Cardiac fibroblast (primary cell): ENCODE measurements at places on chromosomes 3 and 15.

GRCh38 chr3:128787256-128788253 is 61.6 kb downstream of the RAB7A start:
- peak; percentile 91 for DNase-seq

DNA sequence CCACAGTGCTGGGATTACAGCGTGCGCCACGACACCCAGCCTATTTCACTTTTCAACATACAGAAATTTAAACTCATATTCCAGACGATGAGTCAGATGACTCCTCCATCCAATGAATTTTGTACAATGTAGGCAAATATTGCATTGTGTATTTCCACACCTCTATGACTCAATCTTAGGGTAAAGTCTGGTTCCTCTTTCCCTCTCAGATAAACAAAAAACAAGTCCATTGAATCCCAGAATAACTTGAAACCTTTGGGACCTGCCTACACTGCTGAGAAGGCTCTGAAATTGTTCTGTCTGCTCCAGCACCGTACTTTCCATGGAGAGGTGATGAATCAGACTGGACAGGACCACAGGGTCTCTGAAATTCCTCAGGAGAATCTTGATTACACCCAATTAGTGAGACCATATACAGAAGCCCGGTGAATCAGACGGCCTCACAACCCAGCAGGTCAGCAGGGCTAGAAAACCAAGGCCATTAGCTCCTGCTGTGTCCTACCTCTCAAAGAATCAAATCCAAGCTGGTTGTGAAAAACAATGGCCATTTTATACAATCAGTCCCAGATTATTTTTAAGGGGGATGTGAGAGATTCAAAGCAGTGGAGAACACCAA is 112.6 kb downstream of the ERC2 start:
- DNase-seq, result peak; percentile 49

- peak; percentile 13 for DNase-seq
Observed at GRCh38 chr3:127484601-127485388, 105.7 kb downstream of the TPRA1 start.

DNA sequence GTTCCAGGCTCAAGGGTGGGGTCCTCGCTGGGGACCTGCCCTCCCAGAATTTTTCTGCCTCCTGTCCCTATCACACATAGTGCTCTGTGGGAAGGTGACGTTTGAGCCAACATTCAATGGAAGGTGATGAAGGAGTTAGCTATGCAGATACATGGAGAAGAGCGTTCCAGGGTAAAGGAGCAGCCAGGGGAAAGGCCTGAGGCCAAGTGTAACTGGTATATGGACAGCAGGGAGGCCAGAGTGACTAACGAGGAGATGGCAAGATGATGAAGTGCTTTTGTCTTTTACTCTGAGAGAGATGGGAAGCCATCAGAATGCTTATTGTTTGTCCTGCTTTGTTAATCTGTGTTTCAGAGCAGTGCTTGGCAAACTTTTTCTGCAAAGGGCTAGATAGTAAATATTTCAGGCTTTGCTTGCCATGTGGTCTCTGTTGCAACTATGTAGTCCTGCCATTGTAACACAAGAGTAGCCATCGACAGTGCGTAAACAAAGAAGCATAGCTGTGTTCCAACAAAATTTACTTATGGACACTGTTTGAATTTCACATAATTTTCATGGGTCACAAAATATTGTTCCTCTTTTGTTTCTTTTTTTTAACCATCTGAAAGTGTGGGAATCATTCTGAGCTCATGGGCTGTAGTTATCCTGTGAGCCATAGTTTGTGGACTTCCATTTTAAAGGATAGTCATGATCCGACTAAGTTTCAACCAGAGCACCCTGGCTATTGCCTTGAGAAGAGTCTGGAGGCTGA is 25.8 kb upstream of the PIAS1 start:
- no peak for DNase-seq

DNA sequence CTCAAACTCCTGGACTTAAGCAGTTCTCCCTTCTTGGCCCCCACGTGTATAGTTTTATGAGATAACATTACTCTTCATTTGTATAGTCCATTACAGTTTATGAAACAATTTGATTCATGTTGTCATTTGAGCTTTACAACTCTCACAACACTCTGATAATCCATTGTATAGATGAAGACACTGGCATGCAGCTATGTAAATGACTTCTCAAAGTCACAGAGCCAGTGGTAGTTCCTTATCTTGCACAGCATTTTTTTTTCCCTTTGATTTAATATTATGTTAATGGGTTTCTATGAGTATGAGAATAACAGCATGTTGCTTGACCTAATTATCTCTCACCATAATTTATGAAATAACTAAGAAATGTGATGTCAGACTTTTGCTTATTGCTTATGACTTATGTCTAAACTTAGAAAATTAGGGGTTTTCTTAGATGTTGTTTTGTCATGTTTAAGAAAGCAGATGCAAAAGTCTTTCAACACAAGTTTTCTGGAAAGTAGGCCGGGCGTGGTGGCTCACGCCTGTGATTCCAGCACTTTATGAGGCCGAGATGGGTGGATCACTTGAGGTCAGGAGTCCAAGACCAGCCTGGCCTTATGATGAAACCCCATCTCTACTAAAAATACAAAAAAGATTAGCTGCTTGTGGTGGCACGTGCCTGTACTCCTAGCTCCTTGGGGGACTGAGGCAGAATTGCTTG is 13.3 kb downstream of the VPS8 start:
- DNase-seq, result no peak

DNA sequence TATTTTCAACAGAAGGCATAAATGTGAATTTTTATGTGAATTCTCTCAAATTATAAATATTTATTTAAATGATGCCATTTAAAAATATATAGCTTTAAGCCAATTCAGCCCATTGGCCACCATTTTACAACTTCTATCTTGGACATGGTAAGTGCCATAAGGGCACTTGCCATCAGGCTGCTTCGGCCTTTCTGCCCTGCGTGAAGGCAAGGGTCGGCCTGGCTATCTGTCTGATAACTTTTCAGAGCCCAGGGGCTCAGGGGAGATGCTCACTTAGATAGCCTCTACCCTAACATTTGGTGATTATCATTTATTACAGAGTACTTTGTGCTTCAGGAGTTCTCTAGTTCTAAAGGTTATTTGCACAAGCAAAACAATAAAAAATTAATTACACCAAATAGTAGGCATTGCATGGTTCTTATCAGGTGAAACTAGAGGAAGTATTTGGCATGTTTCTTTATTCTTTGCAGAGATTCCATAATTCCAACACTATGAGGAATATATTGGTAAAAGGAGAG is 62.4 kb upstream of the MBNL1 start:
- no peak for DNase-seq

DNA sequence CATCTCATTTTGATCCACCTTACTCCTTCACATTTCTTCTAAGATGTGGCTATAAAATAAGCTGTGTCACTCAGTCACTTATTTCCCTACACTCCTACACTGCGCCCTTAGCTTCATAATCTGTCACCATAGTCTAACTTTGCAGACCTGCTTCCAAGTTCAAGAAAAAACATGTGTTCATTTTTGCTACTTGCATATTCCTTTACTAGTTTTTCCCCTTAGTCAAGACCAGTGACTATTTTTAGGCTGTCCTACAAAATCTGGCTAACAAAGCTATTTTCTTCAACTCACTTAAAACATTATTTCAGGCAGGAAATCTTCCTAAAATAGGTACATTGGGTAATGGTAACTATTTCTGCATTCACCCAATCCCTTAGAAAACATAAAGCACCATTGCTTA is 272.5 kb downstream of the TBC1D5 start:
- DNase-seq, result no peak

- DNase-seq, result no peak
Observed at GRCh38 chr3:9041626-9042025, 78.4 kb upstream of the RAD18 start.

DNA sequence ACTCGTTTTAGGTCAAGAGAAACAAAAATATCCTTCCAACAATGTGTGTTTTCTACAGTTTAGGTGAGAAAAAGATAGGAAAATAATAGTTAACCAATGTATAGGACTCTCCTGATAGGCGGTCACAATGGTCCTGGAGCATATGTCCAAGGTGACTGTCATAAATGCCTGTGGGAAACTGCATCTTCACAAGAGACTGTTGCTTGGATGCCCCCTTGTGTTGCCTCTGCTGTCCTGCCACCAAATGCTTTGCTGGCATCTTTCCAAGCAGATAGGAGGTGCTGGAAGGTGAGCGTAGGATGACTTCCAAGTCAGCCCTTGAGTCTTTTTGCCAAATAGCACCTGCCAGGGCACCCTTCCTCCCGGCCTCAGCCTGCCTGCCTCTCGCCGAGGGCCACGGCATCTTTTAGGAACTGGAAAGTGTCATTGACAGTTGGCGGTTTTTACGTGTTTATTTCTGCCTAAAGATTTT is 24.1 kb upstream of the SACM1L start:
- DNase-seq, result peak; percentile 39

DNA sequence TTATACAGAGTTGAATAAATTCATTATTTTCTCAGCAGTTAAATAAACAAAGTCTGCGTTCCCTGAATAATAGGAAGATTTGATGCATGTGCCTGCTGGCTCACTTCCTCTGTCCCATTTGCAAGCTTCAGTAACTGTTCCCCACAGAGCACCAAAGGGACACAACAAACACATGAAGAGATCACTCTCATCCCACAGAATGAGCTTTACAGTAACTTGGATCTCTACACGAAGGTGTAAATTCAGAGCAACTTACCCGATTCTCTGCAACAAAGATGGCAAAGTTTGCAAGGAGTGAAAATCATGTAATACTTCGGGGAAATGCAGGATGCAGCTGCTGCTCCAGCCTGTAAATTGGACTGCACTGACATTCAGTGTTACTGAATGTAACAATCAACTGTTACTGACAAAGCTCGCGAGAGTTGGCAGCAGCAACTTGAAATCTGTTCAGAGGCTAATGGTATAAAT is at the start of gene BCHE:
BCHE (minus strand) TSS at position 366 of the 468 bp plus-strand sequence. CDS start 6,390 bp downstream, outside the sequence.
- peak; percentile 75 for DNase-seq

DNA sequence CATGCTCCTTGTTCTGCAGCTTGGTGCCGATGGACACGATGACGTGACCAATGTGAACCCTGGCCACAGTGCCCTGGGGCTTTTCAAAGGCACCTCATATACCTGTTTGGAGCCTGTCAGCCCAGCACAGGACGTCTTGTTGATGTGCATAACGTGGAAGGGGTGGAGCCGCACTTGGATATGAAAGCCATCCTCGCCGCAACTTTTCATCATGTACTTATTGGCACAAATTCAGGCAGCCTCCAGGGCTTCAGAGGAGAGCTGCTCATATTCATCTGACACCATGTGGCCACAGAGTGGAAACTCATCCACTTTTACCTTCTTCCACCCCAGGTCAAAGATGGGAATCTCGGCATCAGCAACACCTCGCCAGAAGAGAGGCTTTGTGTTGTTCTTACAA is 24.7 kb downstream of the POPDC2 start:
- no peak for DNase-seq

GRCh38 chr3:58776231-58776630 is 109.7 kb upstream of the FAM3D start:
- no peak for DNase-seq

GRCh38 chr3:12585970-12586369 is 29.1 kb downstream of the MKRN2 start:
- no peak for DNase-seq

GRCh38 chr15:78306176-78306774 is 6.9 kb upstream of the SKIC8 start:
- DNase-seq, result peak; percentile 85

- peak; percentile 84 for DNase-seq
Observed at GRCh38 chr15:64883997-64884511, 27.6 kb upstream of the ANKDD1A start.

- DNase-seq, result no peak
Observed at GRCh38 chr15:45101749-45102148, 12.2 kb downstream of the DUOX2 start.

DNA sequence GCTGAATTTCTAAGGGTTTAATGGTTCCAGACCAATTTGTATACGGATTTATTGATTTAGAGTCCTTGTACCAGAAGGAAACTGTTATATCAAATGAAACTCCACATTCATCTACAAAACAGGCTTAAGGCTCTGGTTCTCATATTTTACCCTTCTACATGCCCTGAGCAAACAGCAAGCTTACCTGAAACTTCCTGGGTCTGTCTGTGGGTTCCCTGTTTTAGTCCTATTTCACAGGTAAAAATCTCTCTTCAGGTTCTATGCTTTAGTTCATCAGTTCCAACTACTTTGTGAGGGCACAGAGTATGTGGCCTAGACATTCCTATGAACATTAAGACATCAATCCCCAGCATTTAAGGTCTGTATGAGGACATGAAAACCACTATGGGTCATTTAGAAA is 57.7 kb downstream of the RFX7 start:
- DNase-seq, result no peak

DNA sequence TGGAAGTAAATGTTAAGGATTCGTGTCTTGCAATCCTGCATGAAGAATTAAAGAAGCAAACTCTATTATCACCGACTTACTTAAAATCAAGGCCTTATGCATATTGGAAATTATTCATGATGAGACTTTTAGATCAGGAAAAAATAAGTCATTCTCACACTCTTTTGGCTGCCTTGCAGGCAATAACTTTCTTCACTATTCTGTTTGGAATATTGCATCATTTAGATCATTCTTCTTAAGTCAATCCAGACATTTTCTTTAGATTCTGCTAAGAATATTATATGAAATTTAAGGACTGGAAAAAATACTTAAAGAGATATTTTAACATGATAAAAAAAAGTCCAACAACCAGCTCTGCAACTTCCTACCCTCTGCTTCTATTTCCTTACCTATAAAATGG is 245.4 kb downstream of the LRRN1 start:
- DNase-seq, result no peak

GRCh38 chr15:79090487-79091203 is at the start of gene RASGRF1:
RASGRF1 (minus strand) TSS chr15:79090780; CDS start chr15:79090498, 282 bp downstream.
- DNase-seq, result no peak

- no peak for DNase-seq
Observed at GRCh38 chr15:89088605-89089315, 504 bp downstream of the ABHD2 start.

DNA sequence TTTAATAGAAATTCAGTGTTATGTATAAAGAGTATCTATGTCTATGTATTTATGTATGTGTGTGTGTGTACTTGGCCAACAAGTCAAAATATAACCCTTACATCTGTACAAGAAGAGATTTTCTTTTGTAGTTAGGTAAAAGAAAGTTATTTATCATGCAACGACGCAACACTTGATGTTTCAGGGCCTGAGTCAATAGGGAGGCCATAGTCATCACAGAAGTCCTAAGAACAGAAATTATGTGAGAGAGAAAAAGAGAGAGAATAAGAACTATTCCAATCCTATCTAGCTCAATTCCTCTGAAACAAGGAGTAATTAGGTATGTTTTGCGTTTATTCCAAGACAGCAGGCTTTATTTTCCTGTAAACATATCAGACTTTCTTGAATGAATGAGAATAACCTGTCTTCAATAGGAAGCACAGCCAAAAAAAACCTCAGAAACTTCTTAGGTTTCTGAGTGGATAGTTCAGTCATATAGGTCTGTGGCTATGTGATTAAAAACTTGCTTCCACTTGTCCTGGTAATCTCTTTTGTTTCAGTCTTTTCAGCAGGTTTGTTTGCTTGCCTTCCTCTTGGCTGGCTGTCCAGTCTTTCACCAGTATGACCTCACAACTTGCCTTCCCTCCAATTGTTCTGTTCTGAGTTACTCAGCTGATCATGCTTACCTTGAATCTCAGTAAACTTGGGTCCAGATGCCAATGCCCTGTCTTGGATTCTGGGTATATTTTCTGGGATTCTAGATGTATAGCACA is 382.4 kb upstream of the GBE1 start:
- no peak for DNase-seq
